ENCODE measurements at places on chromosomes 3 and 15.

GRCh38 chr3:49602877-49603411 lies 48.7 kb downstream of the BSN start:
- DNase-seq, result no peak

GRCh38 chr3:115141033-115141757 lies 5.9 kb downstream of the ZBTB20 start:
- DNase-seq, result no peak

DNA sequence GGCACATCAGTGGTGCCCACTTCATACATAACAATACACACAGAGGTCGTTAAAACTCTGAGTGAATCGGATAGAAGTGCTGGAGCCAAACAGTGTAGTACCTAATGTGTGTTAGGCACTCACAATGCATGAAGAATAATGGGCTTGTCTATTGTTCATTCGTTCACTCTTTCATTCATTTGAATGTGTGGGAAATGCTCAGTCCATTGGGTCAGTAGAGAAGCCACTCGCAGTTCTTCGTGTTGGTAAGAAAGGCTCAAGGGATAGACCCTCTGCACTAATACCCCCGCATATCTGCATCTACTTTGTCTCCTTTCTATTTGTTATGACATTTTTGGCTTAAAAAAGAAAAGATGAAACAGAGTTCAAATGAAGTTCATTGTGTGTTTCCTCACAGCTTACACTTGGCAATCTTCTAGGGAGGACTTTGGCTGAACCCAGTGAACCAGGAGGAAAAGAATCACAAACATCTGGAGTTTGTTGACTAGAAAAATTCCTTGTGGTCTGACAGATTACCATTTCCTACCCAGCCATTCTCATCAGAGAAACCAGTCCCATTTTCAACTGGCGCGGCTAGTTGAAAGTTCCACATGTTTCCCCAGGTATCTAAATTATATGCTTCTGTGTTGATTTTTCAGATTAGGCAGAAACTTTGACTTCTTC lies 32.8 kb upstream of the MFSD1 start:
- DNase-seq, result peak; percentile 90

DNA sequence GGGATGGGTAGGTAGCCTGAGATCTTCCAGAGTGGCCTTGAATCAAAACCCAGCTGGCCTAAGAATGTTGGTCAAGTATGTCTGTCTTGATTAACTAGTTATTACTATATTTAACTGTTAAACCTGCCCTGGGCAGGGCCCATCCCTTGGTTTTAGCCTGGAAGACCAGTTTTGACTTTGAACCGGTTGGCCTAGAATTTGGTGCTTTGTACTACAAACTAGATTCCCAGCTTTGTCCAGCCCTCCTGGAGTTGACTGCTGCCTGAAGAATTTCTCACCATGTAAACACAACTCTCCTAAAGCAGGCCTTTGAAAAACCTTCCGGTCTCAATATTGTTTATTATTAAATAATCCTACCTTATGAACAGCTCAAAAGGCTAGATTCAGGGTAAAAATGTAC lies 16.0 kb downstream of the C15orf62 start:
- no peak for DNase-seq

DNA sequence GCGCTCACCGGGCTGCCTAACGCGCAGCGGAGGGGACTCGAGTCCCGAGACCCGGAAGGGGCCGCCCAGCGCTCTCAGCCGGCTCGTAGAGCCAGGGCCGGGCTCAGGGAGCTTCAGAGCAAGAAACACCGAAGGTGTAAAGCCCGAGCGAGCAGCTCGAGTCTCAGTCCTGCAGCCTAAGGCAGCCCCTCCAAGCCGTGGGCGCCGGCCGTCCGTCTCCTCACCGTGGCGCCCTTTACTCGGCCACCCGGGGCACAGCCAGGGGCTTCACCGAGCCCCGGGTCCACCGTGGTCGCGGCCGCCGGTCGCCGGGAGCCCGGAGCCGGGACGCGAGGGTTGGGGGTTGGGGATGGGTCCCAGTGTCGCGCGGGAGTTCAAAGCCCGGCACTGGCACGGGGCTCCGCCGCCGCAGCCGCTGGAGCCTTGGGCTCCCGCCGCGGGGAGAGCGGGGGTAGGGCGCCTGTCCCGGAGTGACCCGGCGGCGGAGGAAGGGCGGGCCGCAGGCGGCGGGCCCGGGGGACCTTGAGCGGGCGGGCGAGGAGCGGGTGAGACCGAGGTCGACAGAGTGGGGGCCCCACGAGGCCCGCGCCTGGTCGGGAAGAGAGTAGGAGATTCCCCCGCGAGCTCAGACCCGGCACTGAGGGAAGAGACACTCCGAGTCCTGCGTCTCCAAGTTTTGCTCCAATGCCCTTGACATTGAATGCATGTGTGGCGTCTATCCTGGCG lies 26.9 kb upstream of the THRB start:
- peak; percentile 36 for DNase-seq
